ENCODE measurements at places on chromosomes 12 and 14.

DNA sequence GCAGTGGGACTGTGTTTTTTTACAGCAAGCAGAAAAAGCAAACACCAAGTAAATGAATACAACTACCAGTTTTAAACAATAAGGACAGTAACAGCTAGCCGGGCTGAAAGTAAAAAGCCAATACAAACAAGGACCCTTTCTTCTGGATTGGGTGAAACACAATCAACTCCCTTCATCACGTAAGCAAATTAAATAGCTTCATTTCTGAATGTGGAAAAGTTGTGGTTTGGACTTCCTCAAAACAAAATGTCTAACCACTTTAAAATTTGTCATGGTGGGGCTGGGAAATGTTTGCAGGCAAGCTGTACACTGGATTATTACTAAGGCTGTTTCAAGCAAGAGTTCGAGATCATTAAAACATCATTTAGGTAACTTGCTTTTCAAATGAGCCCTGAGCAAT lies 47.4 kb downstream of the TCHP start:
- peak; percentile 12 for DNase-seq

DNA sequence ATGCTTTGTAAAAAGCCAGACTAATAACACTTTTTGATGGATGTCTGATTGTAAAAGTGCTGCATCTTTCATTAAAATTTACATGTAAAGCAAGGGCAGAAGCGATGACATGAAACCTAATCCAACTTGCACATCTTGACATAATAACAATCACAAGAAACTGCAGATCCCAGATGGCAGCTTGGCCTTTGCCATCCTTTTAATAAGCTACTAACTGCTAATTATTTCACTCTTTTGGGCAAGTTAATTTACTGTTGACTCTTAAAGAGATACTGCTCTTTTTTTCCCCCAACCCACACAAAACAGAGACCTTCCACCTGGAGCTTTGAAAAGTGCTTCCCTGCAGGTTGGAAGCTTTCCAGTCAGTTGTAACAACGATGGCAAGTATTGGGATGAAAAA lies 137.5 kb downstream of the NRXN3 start:
- DNase-seq = no peak

DNA sequence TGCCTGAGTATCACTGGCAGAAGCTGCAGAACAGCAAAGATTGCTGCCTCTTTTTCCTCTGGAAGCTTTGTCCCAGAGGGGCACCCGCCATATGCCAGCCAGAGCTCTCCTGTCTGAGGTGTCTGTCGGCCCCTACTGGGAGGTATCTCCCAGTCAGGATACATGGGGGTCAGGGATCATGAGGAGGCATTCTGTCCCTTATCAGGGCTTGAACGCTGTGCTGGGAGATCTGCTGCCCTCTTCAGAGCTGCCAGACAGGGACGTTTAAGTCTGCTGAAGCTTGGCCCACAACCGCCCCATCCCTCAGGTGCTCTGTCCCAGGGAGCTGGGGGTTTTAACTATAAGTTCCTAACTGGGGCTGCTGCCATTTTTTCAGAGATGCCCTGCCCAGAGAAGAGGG lies 20.3 kb downstream of the CLEC2B start:
- no peak for DNase-seq

GRCh38 chr14:55624913-55625312 lies 44.9 kb downstream of the KTN1 start:
- DNase-seq = no peak

GRCh38 chr12:55935738-55936151 lies 4.8 kb downstream of the DGKA start:
- DNase-seq = no peak

All from Jurkat, Clone E6-1 (cell line).